Foreskin keratinocyte (primary cell): ENCODE measurements at places on chromosomes 5 and 9. TPM values are rescaled to one million over a fixed set of nuclear protein-coding genes. Genes with fewer than 3 reads are reported as not detected.

GLDC gene
- total RNA-seq = 0.99 and 1.3 TPM in 2 replicates

TMEM174 gene
- not detected in 2 replicates for total RNA-seq

IQGAP2 gene
- 0.11 TPM in 1 of 2 replicates, not detected in the other for total RNA-seq

PCDHGA1 gene
- total RNA-seq = 0.04 TPM in 1 of 2 replicates, not detected in the other

TMEM167A gene
- total RNA-seq = 58.3 and 61.5 TPM in 2 replicates

LCN2 gene
- total RNA-seq = 0.63 and 2.6 TPM in 2 replicates

NFIB gene
- total RNA-seq = 24.3 and 26.5 TPM in 2 replicates

C9orf152 gene
- total RNA-seq = not detected in 2 replicates

TYRP1 gene
- total RNA-seq = 0.18 and 0.61 TPM in 2 replicates

CYFIP2 gene
- total RNA-seq = 1.1 and 1.2 TPM in 2 replicates

EQTN gene
- total RNA-seq = 0.27 TPM in 1 of 2 replicates, not detected in the other

SLC2A6 gene
- total RNA-seq = 33.7 and 41.7 TPM in 2 replicates
